ENCODE measurements at places on chromosomes 2 and 18. TPM values are rescaled to one million over a fixed set of nuclear protein-coding genes. Genes with fewer than 3 reads are reported as not detected.

Gene CTAGE1
- total RNA-seq = not detected

Gene SKA1
- 34.3 TPM for total RNA-seq

Gene VWA3B
- total RNA-seq = not detected

Gene VWC2L
- not detected for total RNA-seq

Gene KCNIP3
- 4.6 TPM for total RNA-seq

Gene SH3BP4
- 51.2 TPM for total RNA-seq

Gene BCL2
- not detected for total RNA-seq

Gene CFAP65
- not detected for total RNA-seq

Gene IL36G
- not detected for total RNA-seq

Gene SKOR2
- total RNA-seq = not detected

Gene CDH2
- total RNA-seq = 22.5 TPM

Gene POTEE
- not detected for total RNA-seq

Gene LINC00305
- total RNA-seq = not detected

Gene DCC
- total RNA-seq = not detected

Gene COBLL1
- total RNA-seq = 1.4 TPM

Gene NTSR2
- not detected for total RNA-seq

Gene COL4A3
- not detected for total RNA-seq

Gene TMEM198
- total RNA-seq = 0.53 TPM

Gene TSPYL6
- total RNA-seq = not detected

Gene ABCA12
- 0.29 TPM for total RNA-seq

Gene HNMT
- total RNA-seq = 98.5 TPM

Gene MRPL33
- total RNA-seq = 138 TPM

Measured in myometrial cell (primary cell).